Memory B cell (primary cell): ENCODE measurements at places on chromosomes 5 and 9.

GRCh38 chr9:96413302-96414221 lies 4.6 kb downstream of the ZNF367 start:
- peak; percentile 32 for DNase-seq

GRCh38 chr5:58440901-58441460 lies 18.9 kb downstream of the PLK2 start:
- DNase-seq: no peak

DNA sequence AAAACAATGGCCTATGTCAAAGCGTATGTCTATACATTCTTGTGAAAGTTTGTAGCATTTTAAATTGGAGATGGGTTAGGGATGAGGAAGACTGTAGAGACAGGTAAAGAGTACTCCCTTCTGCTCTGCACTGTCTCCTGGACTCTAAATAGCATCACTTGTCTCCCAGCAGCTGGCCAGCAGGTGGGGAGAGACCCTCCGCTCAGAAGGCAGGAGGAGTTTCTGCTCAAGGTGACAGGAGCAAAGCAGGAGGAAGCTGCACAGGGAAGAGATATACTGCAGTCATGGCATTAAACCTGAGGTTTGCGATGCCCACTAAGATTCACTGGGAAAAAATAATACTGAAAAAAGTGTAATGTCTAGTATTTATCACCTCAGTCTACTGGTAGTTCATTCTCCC lies 10.7 kb upstream of the ASTN2 start:
- no peak for DNase-seq

- no peak for DNase-seq
Observed at GRCh38 chr9:4857163-4857810, 64.5 kb downstream of the RCL1 start.

GRCh38 chr9:129679537-129679936 lies 14.1 kb downstream of the PRRX2 start:
- no peak for DNase-seq
